ENCODE measurements at places on chromosomes 3 and 15.

- no peak for DNase-seq
Observed at GRCh38 chr3:112656043-112656442, 15.1 kb upstream of the CCDC80 start.

DNA sequence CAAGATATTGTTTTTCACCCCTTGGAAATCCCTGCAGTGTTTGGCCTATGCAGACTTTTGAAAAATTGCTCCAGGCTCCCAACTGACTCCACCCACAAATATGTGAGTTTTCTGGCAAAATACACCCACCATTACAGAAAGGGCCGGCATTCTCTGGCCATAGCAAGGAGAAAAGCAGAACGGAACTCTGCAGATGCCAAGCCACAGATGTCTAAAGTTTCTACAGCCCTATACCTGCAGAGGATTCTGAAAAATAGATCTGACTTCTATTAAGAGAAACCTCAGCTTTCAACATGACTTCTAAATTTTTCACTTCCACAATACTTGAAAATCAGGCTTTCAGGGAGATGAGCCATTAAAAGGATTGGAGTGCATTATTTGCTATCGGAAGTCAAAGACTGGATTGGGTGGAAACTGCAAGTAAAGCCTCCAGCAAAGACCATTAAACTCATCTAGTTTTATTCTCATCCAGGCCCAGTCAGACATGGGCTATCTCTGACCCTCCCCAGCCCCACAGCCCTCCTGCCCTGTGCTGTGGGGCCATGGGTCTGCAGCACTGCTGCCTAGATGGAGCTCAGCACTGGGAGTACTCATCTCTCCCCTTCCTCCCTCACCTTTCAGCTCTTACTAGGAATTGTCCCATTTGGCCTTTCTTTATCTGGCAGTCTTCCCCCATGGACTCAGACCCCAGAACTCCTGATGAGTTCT lies 243.1 kb upstream of the GOLGA6L4 start:
- DNase-seq: no peak

DNA sequence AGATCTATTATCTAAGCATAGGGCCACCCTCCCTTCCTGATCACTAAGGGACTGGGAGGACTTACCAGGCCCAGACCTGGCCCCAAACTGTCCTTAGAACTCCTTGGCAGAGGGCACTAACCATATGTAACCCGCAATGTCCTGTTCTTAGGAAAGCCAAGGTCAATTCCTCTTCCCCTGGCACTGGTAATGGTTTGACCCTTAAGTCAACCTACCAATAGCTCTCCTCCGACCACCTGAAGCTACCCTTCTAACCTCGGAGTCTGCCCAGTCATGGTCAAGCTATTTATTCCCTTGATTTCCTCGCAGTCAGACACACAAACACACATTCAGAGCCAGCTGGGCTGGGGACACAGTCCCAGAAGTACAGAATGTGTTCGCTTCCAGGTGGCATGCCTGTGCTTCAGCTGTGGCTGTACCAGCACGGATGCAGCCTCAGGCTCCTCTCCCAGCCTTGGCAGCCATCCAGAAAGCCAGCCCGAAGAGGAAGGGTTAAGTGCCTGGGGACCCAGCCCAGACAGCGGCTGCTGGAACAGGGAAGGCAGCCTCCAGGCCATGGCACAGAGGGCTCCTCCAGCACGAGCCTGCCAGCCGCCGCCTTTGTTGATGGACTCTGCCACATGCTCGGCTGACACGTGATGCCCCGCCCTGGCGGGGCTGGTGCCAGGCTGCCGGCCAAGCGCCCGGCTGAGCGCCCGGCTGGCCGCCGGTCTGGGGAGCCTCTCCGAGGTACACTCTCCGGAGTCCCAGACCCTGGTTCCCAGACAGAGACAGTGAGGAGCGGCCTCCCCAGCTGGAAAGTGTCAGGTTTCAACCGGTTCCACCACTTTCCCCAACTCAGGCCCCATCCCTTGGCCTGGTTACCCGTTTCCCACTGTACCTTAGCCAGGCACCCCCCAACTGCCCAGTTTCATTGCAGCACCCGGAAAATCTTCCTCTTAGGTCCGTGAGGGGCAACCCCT lies 5.5 kb downstream of the BMF start:
- DNase-seq: no peak

- DNase-seq: no peak
Observed at GRCh38 chr3:180199417-180199995, 162.8 kb upstream of the PEX5L start.

- DNase-seq: no peak
Observed at GRCh38 chr15:45448066-45448915, 69.9 kb upstream of the GATM start.

DNA sequence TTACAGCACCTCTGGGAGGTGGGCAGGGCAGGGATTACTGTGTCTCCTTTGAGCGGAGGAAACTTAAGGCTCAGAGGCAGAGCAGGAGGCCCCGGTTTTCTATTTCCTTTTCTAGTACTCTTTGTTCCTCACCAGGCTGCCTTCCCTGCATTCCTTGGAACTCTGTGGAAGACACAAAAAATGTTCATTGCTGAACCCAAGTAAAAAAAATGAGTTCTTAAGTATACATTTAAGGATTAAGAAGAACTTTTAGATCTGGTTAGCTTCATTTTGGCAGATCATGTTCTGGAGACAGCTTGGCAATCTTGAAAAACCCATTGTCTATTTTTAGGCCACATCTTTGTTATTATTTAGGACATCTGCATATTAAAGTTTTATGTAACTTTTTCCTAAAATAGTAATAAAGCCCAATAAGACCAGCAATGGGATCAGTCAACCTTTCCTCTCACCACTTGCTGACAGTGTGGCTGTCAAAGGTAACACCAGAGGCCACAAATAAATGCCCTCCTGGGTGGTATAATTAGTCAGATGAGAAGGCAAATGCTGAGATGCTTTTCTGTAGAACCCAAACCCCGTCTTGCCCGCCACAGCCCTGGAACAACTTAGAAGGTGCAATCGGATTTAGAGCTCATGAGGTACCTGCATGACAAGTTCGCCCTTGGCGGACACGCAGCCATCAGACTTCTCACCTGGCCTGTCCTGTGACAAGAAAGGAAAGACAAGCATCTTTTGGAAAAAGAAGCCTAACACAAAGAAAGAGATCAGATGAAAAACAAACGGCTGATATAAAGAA lies 97.2 kb downstream of the DGKG start:
- DNase-seq: no peak

DNA sequence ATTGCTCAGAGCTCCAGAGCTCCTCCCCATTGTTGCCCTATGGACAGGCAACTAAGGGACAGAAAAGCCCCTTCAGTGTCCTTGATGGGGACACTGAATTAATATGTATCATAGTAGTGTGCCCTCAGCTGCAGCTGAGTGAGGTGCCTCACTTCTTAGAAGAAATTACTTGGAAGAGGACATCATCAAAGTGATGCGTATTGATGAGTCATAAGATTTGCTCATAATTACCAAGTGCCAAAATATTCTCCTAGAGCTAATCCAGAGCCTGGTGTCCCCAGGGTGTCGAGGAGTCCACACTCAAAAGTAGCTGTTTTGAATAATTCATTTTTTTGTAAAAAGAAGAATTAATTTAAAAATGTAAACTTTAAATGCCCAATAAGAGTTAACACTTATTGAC lies 200.7 kb upstream of the SEMA6D start:
- no peak for DNase-seq

- DNase-seq: no peak
Observed at GRCh38 chr15:48358229-48359152, 27.3 kb downstream of the DUT start.

DNA sequence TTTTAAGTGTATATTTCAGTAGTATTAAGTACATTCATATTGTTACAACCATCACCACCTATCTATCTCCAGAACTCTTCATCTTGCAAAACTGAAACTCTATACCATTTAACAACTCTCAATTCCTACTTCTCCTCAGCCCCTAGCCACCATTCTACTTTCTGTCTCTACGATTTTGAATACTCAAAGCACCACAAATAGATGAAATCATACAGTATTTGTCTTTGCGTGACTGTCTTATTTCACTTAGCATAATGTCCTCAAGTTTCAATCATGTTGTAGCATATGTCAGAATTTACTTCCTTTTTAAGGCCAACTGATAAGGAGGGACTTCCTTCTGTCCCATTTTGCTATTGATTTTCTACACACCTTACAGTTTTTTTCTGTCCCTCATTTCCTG lies 593.3 kb downstream of the FHIT start:
- DNase-seq: no peak

DNA sequence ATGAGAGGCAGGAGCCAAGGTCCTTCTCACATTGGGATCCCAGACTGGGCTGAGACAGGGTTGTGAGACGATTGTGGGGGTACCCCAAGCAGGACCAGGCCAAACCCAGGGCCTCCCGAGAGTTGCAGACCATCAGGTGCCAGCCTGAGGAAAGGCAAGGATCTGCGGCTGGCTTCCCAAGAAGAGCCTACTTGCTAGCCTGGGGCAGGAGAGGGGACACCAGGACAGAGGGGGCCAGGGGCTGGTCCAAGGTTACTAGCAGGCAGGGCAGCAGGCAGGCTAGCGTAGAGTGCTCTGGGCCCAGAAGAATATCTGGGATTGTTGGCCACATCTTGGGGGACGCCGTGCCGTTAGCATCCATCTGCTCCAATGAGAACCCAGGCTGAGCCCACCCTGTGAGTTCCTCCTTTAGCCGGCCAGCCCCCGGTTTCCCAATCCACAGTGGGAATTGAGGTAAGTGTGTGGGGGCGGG lies 546 bp downstream of the CISH start:
- DNase-seq: no peak

DNA sequence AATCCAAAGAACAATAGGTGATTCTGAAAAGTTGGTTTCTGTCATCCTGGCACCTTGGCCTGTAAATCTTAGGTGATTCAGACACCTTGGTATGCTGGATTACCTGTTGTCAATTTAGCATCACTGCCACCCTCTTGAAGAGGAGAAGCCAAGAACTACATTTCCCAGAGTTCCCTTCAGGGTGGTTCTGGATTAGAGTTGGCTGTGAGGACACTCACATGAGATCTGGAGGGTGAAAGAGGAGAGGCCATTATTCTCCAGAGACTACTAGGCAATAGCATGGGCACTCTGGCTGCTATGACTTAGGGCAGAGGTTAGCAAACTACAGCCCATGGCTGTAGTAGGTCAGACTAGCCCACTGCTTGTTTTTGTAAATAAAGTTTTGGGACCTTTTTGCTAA lies 41.7 kb upstream of the CORO2B start:
- no peak for DNase-seq

GRCh38 chr15:50113187-50113505 lies 5.9 kb downstream of the ATP8B4 start:
- no peak for DNase-seq

GRCh38 chr3:133464573-133464972 lies 64.7 kb downstream of the BFSP2 start:
- DNase-seq: no peak
